Central memory CD4-positive, alpha-beta T cell (primary cell): ENCODE measurements at places on chromosomes 2 and 18.
A peak's percentile ranks its signal among the peaks of the same experiment; 100 is the strongest.

- no peak for DNase-seq
Observed at GRCh38 chr2:28341208-28341891, 51.3 kb upstream of the FOSL2 start.

- DNase-seq: no peak
Observed at GRCh38 chr2:206432193-206433082, 10.9 kb upstream of the ADAM23 start.

GRCh38 chr2:98875746-98876145 lies 60.3 kb downstream of the CRACDL start:
- DNase-seq: no peak

DNA sequence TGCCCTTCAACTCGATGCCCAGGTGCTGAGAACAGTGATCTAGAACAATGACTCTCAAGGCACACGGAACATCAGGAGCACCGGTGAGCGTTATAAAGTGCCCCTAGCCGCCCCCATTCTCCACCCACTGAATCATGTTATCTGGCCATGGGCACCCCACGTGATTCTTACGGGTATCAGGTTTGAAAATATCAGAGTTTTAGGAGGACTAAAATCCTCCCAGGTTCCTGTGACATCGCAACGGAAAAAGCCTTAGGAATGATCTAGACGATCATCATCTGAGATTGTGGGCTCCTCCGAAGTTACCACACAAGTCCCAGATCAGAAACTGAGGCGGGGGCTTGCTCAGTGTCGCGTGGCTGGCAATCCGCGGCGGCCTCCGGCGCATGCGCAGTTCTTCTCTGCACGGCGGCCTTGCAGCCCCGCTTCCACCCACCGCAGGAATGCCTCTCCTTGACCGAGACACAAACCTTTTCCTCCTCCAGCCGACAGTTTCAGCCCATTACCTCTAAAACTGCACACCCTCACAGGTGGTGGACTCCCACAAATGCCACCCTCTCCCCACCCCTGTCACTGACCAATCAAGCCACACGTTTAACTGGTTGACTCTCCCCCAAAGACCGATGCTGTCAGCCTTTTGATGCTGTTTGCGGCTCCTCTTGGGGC lies 5.8 kb upstream of the MRPL33 start:
- peak; percentile 37 for DNase-seq

DNA sequence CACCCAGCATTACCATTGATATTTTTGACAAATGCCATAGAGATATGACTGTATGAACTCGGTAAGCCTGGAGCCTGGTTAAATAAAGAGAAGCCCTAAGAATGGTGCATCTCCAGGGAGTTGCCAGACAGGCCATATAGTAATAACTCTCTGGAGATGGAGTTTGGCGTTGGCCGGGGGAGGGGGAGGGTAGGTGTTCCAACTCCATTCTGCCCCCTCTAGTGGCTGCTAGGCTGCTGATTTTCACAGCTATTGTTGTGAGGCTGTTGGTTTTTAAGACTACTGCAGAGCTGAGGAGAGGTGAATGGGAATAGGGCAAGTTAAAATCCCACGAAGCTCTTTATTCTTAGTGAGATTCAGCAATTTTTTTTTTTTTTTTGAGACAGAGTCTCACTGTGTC lies 99.9 kb downstream of the GALNT14 start:
- DNase-seq: no peak

DNA sequence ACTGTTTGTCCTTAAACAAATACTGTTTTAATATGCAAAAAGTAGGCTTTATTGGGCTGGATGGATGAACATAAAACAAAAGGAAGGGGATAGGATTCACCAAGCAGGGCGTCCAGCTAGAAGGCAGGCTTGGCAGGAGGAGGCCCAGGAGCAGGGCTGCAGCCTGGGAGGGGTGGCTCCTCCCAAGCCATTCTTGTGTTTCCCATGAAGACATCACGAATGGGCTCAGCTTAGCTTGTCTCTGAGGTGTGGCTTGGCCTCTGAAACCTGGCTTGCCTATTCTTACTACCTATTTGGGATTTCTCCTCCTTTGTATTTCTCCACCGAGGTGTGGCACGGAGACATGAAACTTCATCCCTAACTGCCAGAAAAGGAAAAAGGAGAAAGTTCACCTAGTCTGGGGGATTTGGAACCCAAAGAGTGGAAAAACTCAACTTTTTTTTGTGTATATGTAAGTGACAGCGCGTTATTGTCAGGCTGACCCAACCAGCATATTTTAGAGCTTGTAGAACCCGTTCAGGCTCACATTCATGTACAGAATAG lies 481.9 kb upstream of the SPRED2 start:
- DNase-seq: no peak

DNA sequence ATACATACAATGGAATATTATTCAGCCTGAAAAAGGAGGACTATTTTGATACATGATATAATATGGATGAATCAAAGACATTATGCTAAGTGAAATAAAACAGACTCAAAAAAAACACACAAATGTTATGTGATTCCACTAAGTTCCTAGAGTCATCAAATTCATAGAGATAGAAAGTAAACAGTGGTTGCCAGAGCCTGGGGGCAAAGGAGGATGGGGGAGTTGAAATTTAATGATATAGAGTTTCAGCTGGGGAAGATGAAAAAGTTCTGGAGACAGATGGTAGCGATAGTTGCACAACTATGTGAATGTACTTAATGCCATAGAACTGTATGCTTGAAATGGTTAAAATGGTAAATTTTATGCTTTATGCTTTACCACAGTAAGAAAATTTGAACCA lies 119.7 kb downstream of the METTL4 start:
- DNase-seq: no peak

DNA sequence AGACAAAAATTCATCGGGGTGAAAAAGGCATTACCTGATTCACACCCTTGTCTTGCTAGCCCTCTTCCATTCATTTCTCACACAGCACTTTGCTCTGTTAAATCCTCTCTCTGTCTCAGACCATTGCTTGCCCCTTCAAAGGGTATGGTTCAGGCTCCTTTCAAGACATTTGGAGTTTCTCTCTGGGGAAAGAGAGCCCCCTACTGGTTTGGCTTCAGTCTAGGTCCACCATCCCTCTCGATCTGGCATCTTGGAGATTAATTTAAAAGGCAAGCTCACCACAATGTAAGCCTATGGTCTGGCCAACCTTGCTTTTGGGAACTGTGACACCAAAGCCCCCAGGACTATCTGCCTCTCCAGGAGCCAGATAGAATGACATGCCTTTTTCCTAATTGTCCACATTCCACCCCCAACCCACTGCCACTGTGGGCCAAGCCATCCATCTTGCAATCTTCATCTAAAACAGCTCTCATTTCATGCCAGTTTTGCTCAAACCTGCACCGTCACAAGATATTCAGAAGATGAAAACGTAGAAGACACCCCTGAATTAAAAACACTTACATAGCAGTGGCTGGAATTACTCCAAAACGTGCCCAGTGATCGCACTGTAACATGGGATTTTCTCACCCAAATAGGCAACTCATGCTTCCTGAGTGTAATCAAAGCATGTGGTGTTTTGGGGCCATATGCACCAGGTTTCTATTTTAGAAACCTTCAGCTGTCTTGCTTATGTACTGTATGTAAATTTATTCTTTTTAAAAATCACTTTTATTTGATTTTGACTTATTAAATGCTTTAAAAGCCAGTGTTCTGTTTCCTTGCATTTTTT lies 93.9 kb downstream of the FARSB start:
- peak; percentile 8 for DNase-seq

DNA sequence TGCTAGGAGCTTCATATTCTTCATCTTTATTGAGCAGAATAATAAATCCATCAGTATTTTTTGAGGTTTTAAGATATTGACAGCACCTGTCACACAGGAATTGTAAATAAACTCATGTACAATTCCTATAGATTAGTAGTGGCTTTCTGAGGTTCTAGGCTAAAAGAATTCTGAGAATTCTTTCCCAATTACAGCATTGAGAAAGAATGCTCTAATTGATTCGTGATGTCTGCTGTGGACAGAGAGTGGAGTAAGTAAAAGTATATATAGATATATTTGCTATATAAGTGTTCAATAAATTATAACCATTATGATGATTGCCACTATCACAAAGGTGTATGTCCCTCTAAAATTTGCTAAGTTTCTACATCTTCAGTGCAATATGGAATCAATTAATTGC lies 186.5 kb upstream of the NRP2 start:
- DNase-seq: no peak

GRCh38 chr2:86065512-86065911 lies 40.2 kb downstream of the POLR1A start:
- DNase-seq: no peak

DNA sequence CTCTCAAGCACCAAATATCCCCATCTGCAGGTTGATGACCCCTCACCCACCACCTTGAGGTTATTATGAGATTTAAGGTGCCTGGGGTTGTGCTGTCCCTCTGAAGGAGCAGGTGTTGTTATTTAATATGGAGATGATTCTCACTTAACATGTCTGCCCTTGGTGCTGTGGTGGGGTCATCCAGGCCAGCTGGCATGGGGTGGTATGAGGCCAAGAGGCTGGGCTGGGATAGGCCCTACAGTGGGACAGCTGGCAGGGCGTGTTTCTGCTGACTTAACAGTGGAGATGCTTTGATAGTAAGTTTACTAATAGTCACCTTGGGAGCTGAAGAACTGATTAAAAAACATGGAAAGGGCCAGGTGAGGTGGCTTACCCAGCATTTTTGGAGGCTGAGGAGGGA lies 22.4 kb downstream of the SERPINB12 start:
- no peak for DNase-seq

DNA sequence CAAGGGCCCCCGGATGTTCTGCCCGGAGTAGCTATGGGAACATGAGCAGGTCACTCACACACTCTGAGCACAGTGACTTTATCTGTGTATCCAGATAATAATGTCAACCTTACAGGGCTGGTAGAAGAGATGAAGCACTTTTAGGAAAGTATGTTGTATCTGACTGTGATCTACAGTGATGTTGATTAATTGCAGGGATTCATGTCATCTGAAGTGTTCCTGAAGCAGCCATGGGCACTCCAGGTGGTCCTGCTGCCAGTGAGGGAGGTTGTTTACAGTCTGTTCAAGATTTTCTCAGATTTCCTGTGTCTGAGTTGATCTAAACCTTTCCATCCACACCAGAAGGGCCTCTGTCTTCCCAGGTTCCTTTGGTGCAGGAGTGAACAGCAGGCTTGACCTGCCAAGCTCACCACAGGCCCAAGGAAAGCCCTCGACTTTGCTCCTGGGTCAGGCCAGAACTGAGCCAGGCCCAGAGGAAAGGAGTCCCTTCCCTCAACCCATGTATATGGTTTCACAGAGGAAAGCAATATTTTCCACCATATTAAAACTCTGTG lies 28.0 kb downstream of the KIAA2012 start:
- no peak for DNase-seq

DNA sequence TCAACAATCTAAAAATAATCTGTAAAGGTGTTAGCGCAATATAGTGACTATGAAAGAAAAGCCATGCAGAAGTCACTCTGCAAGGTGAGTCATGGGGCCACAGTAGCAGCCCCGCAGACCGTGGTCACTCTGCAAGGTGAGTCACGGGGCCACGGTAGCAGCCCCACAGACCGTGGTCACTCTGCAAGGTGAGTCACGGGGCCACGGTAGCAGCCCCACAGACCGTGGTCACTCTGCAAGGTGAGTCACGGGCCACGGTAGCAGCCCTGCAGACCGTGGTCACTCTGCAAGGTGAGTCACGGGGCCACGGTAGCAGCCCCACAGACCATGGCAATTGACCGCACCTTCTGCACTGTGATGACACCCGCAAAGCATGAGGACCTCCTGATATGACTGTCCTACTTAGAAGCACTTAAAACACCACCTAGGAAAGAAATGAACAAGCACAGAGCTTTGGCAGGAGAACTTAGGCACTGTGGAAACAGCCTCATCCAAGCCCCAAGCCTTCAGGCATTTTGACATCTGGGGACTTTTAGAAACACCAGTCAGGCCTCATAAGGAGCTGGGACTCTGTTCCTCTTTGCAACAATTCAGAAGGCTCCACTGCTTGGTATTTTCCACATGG lies 70.1 kb downstream of the LDLRAD4 start:
- no peak for DNase-seq

DNA sequence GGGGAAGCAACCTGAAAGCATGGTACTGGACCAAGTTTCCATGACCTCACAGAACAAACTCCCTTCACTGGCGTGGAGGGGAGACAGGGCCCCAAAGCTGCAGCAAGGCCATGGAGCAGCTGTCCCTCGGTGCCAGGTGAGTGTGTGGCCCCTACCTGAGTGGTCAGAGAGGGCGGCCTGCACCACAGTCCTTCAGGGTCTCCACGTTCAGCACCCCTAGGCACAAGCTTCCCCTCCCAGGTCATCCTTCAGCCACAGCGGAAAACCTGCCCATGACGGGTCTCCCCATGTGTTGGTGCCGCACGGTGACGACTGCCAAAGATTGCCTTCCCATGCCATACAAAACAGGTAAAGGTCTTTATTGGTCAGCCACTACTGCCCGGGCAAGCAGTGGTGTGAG lies 201.6 kb downstream of the MGAT5 start:
- DNase-seq: no peak

- DNase-seq: no peak
Observed at GRCh38 chr2:54090521-54091117, 24.8 kb upstream of the ACYP2 start.

- no peak for DNase-seq
Observed at GRCh38 chr18:12791610-12792009, 88.8 kb downstream of the PSMG2 start.
